ENCODE measurements at places on chromosomes 16 and 17.

DNA sequence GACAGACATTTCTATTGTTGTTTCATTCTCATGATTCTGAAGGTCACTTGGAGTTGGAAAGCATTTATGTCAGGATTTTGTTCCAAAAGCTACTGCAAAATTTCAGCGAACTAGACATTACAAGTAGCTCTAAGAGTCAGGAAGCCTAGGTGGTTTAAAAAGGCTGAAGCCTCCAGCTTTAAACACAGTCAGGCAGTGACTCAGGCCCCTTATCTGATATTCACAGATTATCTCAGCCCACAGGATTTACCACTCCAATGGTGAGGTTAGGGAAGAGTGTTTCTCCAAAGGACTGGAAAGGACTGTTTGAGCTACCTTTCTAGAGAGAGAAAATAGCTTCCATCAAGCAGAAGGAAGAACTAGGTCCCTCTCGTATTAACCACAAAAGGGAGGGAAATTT is 624.4 kb upstream of the C16orf82 start:
- no peak for DNase-seq

DNA sequence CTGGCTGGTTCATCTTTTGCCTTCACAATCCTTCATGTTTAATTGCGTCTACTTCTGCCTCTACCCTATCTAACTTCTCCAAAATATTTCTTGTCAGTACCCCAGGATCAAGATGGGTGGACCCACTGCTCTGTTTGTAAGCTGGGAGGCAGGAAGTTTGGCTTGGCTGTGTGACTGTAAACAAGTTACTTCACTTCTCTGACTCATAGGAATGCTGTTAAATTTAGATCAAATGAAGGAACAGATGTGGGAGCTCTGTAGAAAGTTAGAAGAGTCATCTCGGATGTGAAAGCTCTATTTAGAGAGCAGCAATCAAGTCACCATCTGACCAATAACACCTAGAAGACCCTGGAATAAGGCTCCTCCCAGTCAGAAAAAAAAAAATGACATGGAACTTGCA is 55.2 kb upstream of the MRTFB start:
- DNase-seq, result peak; percentile 96

GRCh38 chr16:58087209-58087913 is 41.8 kb downstream of the CFAP20 start:
- DNase-seq, result no peak

- no peak for DNase-seq
These were observed 4.5 kb downstream of the ZNF267 start for GRCh38 chr16:31877876-31878642.

- DNase-seq, result no peak
These were observed 51.0 kb upstream of the MARCHF10 start for GRCh38 chr17:62859146-62859545.

- peak; percentile 87 for DNase-seq
These were observed 36.1 kb upstream of the ZC3H18 start for GRCh38 chr16:88533932-88534637.
